ENCODE measurements at places on chromosomes 16 and 17. TPM values are rescaled to one million over a fixed set of nuclear protein-coding genes. Genes with fewer than 3 reads are reported as not detected.

The RGS9 gene
- total RNA-seq: 2.9 TPM

- no peak for DNase-seq
Observed at GRCh38 chr17:62749926-62750325, 58.2 kb downstream of the MARCHF10 start.

DNA sequence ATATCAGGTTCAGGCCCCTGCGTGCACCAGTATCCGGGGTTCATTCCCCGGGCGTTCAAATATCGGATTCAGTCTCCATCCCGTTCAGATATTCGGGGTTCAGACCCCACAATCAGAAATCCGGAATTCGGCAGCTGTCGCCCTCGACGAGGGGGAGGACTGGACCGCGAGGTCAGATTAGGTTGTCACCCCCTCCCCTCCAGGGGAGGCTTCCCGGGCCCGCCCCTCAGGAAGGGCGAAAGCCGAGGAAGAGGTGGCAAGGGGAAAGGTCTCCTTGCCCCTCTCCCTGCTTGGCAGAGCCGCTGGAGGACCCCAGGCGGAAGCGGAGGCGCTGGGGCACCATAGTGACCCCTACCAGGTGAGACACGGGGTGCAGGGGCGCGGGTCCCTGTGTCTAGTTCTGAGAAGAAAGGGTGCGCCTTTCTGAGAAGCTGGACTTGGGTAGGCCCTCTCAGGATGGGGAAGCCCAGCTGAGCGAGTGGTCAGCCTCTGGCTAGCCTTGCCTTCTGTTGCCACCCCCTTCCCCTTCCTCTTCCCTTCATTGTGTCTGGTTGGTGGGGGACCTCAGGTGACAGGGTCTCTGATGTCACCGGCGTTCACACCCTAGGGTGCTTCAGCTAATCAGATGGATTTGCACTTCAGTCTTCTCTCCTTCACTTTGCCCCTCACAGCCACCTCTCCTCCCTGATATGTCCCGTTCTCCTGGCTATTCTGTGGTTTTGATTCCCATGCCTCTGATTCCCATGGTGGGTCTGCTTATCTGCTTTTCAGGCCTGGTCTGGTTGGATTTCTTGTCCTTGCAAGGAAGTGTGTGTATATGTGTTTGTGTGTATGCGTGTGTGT is 844 bp downstream of the TAOK2 start:
- peak; percentile 27 for DNase-seq

The TBC1D16 gene
- total RNA-seq: 28.8 TPM

DNA sequence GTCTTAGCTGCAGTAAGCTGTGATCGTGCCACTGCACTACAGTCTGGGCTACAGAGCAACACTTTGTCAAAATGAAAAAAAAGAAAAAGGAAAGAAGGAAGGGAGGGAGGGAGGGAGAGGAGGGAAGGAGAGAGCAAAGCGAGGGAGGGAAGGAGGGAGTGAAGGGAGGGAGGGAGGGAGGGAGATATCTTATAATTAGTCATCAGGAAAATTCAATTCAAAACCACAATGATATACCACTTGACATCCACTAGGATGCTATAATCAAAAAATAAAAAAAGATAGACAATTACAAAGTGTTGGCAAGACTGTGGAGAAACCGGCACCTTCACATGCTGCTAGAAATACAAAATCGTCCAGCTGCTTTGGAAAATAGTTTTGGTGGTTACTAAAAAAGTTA is 93.8 kb downstream of the CDC27 start:
- DNase-seq: no peak

DNA sequence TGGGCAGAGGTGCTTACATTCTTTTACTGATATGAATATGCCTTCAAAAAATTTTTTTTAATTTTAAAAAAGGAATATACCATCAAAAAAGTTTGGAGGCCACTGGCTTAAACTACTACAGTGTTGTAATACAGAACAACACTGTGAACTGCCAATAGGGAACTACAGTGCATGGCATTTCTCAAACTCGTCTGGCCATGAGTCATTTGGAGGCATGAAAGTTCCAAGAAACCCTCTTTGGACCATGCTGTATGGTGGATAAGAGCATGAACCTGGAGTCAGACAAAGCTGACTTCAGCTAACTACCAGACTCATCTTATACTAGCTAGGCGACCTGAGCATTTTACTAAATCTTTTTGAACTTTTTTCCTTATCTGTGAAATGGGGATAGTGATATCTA is 9.2 kb upstream of the NF1 start:
- DNase-seq: peak; percentile 51

The C17orf67 gene
- total RNA-seq: 0.16 TPM

The NLGN2 gene
- total RNA-seq: 7.2 TPM

The IRX3 gene
- total RNA-seq: 1.8 TPM

The AATK gene
- 5.7 TPM for total RNA-seq

GRCh38 chr16:66271074-66272060 is 95.1 kb upstream of the CDH5 start:
- DNase-seq: no peak

The TOM1L2 gene
- 29.6 TPM for total RNA-seq

GRCh38 chr17:78381601-78382232 is 3.3 kb downstream of the PGS1 start:
- no peak for DNase-seq

DNA sequence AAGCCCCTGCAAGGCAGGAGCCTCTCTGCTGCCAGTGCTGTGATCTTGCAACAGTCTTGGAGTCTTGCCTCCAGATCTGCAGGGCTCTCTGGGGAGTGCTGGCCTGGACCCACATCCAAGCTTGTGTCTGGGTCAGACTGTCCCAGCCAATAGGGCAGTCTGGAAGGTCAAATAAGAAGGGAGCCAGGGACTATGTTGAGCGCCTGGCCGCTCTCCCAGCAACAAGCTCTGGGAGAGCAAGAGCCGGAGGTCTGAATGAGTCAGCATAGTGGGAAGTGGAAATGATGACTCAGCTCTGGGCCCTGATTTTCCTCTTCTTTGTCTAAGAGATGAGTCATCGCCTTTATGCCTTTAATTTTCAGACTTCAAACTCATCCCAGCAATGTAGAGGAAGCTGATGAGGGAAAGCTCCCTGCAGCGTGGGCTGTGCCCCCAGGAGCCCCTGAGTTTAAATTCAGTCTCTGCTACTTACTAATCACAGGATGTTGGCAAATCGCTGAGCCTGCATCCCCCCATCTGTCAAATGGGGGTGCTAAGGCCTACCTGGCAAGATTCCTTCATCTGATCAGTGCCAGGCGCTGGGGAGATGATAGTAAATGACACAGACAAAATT is 43.6 kb upstream of the HAPSTR1 start:
- DNase-seq: peak; percentile 96

The WNK4 gene
- total RNA-seq: 1.5 TPM

The NKD1 gene
- total RNA-seq: 4.1 TPM

- peak; percentile 44 for DNase-seq
Observed at GRCh38 chr17:65163990-65164495, 26.9 kb downstream of the RGS9 start.

GRCh38 chr17:77373299-77374169 is 232.8 kb downstream of the SEC14L1 start:
- DNase-seq: peak; percentile 71

The SP6 gene
- total RNA-seq: 1.3 TPM

DNA sequence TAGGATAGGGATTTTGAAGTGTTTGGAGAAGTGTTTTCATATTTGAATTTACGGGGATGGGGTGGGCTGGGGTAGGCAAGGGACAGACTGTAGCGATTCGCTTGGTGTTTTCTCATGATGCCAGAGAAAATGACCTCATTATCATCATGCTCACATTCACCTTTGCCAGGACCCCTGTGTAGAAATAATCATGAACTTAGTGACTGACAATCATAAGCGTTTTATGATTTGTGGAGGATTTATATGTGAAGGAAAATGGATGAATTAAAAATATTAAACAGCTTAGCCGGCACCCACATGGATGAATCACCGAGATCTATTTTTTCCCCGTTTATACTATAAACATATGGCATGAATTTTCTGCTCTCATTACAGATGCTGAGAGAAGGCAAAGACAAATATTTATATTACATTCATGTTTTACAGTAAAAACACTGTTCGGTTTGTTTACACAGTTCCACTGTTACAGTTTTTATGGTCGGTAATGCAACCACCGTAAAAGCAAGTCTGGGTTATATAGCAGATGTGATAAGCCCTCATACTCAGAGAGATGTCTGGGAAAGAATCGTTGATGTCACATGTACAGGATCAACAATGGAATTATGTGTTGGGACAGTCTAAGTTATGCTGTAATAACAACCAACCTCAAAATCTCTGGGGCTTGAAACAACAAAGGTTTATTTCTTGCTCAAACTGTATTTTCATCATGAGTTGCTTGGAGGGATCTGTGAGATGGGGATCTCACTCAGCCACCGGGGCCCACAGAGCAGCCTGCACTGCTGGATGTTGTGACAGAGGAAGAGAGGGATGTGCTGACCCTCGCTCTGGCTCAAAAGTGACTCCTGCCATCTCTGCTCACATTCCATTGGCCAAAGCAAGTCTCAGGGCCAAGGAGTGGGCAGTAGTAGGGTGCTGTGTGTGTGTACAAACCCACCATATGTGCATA is 85.1 kb downstream of the WWOX start:
- peak; percentile 59 for DNase-seq

Measured in hepatocyte (in vitro differentiated cells).